Stimulated activated CD4-positive, alpha-beta T cell treated with anti-CD3 and anti-CD28 coated beads, Interleukin-12 subunit alpha, Interleukin-12 subunit beta, amount 100 ng/mL, for 24 hours (primary cell): ENCODE measurements at places on chromosomes 4 and X.

DNA sequence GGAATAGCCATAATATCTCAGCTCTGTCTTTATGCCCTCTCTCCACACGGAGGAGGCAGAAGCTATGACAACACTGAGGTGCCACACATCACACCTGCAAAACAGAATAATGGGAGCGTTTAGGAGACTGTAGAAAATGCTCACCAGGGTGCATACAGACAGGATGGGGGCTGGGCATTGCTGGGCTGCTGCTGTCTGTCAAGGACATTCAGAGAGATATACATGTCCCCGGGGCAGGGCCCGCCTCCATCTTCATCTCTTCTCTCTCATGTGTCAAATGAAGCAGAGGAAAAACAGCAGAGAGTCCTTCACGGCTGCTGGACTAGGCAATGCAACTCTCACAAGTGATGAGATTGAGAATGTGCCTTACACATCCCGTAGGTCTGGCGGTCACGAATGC is 65.3 kb upstream of the DHRSX start:
- DNase-seq = no peak

GRCh38 chrX:15014281-15014680 is 141.1 kb downstream of the MOSPD2 start:
- no peak for DNase-seq

DNA sequence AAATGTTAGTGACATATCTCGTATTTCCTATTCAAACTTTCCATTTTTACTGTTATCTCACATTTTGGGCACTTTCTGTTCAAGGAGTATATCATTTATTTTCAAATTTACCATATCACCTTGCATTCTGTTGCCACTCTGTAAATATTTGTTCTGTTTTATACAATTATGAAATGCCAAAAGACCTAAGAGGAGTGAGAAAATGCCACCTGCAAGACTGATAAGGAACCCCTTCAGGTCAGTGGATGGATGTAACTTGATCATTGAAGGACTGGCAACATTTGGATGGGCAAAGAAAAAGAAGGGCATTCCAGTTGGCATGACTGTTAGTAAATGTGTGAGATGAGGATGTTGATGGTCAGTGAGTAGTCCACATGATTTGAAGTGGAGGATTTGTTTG is 79.1 kb downstream of the OTC start:
- DNase-seq = no peak

GRCh38 chrX:119045884-119046283 is 26.9 kb upstream of the CT47C1 start:
- DNase-seq = no peak

DNA sequence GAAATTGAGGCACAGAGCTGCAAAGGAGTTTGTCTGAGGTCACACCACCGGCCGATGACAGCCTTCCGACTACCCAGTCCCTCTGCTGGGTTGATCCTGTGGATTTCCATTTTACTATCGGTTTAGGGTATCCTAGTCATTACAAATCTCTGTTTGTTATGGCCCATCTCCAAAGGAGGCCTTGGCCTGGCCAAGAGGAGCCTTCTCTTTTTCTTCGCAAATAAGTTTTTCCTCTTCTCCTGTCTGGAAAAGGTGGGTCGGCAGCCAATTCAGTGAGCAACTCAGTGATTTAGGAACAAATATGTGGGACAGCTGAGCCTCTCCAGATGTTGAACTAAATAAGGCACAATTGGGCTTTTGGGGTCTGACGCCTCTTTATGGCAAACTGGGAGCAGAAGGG is 169.2 kb upstream of the RBPJ start:
- no peak for DNase-seq
